ENCODE measurements at places on chromosomes 12 and 14. TPM values are rescaled to one million over a fixed set of nuclear protein-coding genes. Genes with fewer than 3 reads are reported as not detected.

DNA sequence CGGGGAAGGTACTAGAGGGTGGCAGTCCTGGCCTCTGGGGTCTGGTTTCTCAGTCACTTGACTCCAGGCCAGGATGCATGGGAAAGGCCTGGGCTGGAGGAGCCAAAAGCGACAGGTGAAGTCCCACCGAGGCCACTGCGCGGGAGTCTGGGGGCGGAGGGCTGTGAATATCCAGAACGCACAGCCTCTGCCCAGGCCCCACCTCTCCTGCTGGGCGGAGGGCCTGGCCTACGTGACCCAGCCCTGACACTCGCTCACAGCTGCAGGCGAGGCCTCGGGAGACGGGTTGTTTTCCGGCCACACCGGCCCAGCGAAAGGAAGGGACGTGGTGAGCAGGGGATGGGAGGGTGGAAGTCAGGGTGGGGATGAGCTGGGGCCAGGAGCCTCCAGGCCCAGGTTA, 91.2 kb downstream of the RFLNA start:
- DNase-seq: no peak

DNA sequence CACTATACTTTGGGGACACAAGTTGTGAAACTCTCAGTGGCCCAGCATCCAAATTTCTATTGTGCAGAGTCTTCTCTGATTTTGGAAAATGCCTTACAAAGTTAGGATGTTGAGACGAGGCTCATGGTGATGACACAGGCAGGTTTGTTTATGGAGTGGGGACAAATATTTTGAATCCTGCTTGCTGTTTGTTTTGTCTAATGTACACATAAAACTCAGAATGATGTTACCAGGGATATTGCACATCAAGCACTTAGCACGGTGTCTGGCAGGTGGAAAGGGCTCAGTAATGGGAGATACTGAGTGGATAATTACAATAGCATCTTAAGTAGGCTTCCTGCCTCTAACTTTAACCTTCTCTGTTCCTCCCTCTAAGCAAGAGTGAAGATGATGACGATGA, 628.9 kb upstream of the TBX3 start:
- DNase-seq: no peak

GRCh38 chr12:114408471-114408885, 2.5 kb upstream of the TBX5 start:
- DNase-seq: no peak

GRCh38 chr12:1630827-1631591, 2.0 kb downstream of the WNT5B start:
- no peak for DNase-seq

- no peak for DNase-seq
Measured at GRCh38 chr14:32396885-32397284, 67.8 kb downstream of the AKAP6 start.

- no peak for DNase-seq
Measured at GRCh38 chr12:105158876-105159275, 51.3 kb downstream of the WASHC4 start.

DNA sequence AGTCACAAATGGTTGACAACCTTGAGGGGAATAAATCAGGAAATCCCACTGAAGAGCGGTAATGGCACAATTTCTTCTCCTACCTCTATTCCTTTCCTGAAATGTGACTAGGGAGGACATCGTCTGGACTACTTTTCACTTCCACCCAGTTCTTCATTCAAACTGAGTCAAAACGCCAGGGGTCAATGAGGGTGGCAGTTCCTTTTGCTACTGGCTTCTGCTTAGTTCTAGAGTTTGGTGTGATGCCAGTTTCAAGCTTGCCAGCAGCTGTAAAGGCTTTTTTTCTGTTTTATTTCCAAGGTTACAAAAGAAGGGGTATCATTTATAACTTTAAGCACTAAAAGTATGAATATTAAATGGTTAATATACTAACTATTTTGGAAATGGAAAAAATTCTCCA, 286.5 kb downstream of the SOX5 start:
- no peak for DNase-seq

DNA sequence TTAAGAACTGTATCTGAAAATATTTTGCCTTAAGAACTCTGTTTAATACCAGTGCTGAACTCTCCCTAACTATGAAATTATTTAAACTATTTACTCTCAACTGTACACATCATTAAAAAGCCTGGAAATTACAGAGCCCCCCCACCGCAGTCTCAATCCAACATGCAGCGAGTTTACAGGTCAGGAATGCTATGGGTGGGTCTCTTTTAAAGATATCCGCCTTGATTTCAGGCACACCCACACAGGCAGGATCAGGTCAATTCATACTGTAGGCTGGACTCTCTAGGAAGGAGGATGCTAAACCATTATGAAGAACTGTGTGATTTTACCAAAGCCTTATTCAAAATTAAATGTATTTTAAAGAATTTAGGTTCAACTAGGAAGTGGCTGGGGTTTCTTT, 16.5 kb downstream of the SPTLC2 start:
- DNase-seq: no peak

DNA sequence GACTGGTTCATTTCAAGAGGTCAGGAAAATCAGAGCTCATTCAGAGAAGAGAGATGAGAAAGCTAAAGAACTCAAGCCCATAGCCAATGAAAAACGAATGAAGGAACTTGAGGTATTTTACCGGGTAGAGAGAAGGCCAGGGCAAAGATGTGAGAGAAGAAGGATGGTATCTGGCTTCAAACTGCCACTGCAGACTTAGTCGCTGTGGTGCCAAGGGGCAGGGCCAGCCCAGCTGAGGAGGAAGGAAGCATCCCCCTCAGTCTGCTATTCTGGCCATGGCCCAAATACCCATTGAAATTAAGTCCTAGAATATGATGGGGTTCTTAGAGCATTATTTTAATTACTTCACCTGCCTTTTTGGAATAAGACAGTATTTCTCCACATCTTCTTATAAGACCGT, 69.2 kb downstream of the ANO2 start:
- DNase-seq: no peak

DNA sequence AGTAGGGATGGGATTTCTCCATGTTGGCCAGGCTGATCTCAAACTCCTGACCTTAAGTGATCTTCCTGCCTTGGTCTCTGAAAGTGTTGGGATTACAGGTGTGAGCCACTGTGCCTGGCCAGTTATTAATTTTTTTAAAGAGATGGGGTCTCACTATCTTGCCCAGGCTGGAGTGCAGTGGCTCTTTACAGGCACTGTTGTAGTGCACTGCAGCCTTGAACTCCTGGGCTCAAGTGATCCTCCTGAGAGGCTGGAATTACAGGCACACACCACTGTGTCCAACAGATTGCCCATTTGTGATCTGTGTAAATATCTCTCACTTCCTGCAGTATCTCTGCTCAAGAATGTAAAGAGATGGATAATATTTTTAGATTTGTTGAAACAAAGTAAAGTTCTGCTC, 45.9 kb downstream of the PTPN11 start:
- no peak for DNase-seq

DNA sequence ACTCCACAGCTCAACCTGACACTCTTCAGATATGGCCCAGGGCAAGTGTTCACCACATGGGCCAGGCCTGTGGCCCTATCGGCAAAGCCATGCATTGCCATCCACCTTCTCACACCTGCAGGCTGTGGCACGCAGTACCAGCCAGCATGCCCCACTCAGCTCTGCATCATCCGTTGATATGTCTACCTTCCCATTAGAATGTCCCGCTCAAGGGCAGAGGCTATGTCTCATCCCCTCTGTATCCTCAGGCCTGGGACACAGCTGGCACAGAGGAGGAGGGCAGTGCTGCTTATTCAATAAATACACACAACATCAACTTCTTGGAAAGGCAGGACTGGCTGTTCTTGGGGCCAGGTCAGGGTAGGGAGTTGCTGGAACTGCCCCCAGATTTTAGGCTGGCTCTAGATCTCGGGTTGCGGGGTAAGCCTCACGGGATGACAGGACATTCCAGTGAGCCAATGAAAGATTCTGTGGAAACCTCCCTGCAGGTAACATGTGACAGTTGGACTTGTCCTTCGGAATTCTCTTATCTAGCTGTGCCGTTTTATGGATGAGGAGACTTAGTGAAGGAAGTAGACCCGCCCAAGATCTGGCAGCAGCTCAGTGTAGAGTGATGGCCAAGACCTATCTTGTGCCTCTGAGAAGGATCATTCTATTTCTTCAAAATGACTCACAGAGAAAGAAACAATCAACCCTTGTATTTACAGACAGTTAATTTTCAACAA, 25.6 kb downstream of the SYNE3 start:
- no peak for DNase-seq

- no peak for DNase-seq
Measured at GRCh38 chr12:31325524-31325875, 450 bp downstream of the SINHCAF start.

The LMO3 gene
- 3.8 TPM for total RNA-seq

The MYH6 gene
- total RNA-seq: 3,910 TPM

The KDM2B gene
- total RNA-seq: 13.1 TPM

The CCDC196 gene
- not detected for total RNA-seq

The EEF1AKMT3 gene
- 1.2 TPM for total RNA-seq

The TNFAIP2 gene
- 56.5 TPM for total RNA-seq
